ENCODE measurements at places on chromosomes 6 and 20. TPM values are rescaled to one million over a fixed set of nuclear protein-coding genes. Genes with fewer than 3 reads are reported as not detected.

DNA sequence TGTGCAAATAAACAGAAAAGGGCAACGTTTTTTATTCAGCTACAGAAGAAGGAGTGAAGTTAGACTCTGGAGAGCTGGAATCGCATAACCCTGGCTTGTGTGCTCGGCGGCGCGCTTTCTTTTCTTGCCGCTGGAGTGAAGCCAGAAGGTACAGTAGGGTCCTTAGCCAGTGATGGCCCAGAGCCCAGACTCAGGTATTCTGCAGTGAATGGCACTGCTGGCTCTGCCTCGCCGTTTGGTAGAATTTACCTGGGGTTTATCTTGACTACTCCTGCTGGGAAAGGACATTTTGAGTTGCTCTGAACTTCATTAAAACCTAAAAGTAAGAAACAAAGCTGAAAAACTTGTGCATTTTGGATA lies 56.9 kb upstream of the TIAM2 start:
- no peak overlapping the region for H3K4me3 ChIP-seq
- no peak overlapping the region for H3K27ac ChIP-seq
- no peaks in the 10 kb centered on the region for H3K27me3 ChIP-seq
- no peak for DNase-seq
- H3K36me3 ChIP-seq = peaks cover 1% of the 10 kb centered on the region

DNA sequence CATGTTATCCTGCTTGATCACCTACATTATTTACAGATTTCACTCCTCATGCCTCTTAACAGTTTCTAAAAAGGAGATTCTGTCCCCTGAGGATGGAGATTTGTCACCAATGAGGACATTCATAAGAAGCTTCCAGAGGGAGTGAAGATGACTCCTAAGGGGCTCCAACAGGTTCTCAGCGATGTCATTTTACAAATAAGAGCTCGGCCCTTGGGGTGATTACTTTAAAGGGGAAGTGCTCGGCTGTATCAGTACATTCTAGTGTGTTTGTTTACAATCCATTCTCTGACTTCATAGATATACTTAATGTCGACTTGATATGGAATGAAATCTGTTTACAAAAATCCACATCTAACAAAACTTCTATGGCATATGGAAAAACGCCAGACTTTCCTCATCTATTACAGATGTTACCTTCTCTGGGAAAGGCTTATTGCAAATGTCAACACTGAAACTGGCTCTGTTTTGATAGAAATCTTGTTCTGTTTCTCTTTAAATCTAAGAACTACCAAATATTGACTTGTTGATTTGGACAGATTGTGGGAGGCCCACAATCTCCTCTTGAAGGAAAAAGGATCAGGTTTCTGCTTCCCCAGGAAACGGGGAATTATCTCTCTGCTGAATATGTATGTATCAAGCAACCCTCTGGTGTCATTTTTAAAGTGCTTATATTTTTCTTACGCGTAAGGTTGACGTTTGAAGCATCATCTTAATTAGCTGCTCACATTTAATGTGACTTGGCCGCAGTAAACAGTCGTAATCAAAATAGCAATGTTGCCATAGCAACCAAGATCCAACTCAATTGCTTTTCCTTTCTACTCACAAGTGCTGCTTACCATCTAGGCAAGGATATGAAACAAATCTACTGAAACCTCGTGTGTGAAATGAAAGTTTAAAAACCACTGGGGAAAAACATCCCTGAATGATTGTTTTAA lies 95.7 kb downstream of the SHLD1 start:
- H3K36me3 ChIP-seq = peaks cover 3% of the 10 kb centered on the region
- H3K4me1 ChIP-seq = peaks cover 48% of the 10 kb centered on the region
- no peak overlapping the region for H3K4me3 ChIP-seq
- no peak overlapping the region for H3K27ac ChIP-seq

DNA sequence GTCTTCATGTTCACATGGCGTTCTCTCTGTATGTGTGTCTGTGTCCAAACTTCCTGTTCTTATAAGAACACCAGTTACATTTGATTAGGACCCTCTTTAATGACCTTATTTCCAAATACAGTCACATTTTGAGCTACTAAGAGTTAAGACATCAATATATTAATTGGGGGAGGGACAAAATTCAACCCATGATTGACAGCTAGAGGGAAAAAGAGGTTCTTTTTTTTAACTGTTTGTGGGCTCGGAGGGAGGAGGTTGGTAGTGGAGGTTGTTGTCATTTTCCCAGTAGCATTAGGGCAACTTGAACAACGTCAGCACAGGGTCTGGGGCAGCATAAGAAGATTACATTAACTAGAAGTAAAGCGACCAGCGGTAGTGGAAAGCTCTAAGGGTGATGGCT lies 2.3 kb upstream of the GMDS start:
- peaks cover 25% of the 10 kb centered on the region for H3K36me3 ChIP-seq
- no peak overlapping the region for H3K27ac ChIP-seq
- no peaks in the 10 kb centered on the region for H3K27me3 ChIP-seq
- no peak overlapping the region for H3K4me3 ChIP-seq

GRCh38 chr20:18856873-18857272 lies 43.3 kb downstream of the SCP2D1 start:
- no peak overlapping the region for H3K27ac ChIP-seq
- no peak overlapping the region for H3K4me3 ChIP-seq
- DNase-seq = no peak
- H3K36me3 ChIP-seq = no peaks in the 10 kb centered on the region
- H3K27me3 ChIP-seq = peaks cover 8% of the 10 kb centered on the region

DNA sequence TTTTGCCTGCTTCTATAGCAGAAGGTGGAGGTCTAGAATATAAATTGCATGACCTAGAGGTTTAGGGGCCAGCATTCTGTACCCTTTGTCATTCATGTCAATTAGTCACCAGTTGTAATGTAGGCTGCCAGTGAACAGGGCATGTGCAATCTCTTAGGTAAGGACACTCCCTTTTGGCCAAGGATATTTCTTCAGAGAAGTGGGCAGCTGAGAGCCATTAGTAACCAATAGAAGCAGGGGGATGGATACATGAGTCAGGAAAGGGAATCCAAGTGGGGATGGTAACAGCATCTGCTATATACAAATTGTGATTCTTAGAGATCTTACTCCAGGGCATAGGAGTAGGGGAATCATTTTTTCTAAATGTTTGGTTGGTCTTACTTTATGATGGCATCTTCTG lies 494.2 kb upstream of the JAG1 start:
- H3K4me3 ChIP-seq = no peak overlapping the region
- no peaks in the 10 kb centered on the region for H3K36me3 ChIP-seq
- no peaks in the 10 kb centered on the region for H3K4me1 ChIP-seq
- H3K27ac ChIP-seq = no peak overlapping the region

- H3K36me3 ChIP-seq = no peaks in the 10 kb centered on the region
- no peaks in the 10 kb centered on the region for H3K4me1 ChIP-seq
- H3K27ac ChIP-seq = no peak overlapping the region
- DNase-seq = no peak
Observed at GRCh38 chr6:56491606-56492328, 150.9 kb downstream of the DST start.

- no peak overlapping the region for H3K27ac ChIP-seq
- H3K36me3 ChIP-seq = no peaks in the 10 kb centered on the region
- no peak for DNase-seq
- no peaks in the 10 kb centered on the region for H3K27me3 ChIP-seq
- no peak overlapping the region for H3K4me3 ChIP-seq
- H3K4me1 ChIP-seq = no peaks in the 10 kb centered on the region
Observed at GRCh38 chr6:121563286-121563685, 127.8 kb downstream of the GJA1 start.

The CD109 gene
- 9.5 TPM for total RNA-seq

The PRR18 gene
- 0.23 TPM for total RNA-seq

The LAMA4 gene
- total RNA-seq = not detected
